Cardiac fibroblast (primary cell): ENCODE measurements at places on chromosomes 4 and X.
A peak's percentile ranks its signal among the peaks of the same experiment; 100 is the strongest.

- DNase-seq = no peak
Measured at GRCh38 chrX:1477801-1478458, 25.2 kb upstream of the ASMTL start.

DNA sequence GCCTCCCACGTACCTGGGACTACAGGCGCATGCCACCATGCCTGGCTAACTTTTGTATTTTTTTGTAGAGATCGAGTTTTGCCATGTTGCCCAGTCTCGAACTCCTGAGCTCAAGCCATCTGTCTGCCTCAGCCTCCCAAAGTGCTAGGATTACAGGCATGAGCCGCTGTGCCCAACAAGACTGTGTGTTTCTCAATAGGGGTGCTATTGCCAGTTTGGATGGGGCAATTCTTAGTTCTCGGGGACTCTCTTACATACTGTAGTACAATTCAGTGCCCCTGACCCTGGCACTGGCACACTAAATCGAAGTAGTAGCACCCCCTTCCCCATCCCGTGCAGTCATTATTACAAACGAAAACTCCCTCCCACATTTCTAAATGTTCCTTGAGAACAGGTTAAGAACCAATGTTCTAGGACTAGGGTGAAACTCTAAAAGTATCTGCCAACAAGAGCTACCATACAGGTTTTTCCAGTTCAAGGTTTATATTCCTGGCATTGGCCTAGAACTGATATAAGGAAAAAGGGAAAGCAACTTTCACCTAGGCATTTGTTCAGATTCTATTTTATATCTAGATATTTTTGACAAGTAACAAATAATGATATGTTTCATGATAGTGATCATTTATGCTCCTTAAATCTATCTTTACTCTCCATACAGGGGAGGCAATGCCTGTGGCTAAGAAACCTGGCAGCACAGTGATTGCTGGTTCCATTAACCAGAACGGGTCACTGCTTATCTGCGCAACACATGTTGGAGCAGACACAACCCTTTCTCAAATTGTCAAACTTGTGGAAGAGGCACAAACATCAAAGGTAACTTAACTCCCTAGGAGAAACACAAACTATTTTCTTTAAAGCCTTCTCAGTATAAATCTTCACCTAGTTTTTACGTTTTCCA is 50.4 kb upstream of the PGAM4 start:
- no peak for DNase-seq

GRCh38 chrX:49003696-49004095 is 1.6 kb upstream of the GRIPAP1 start:
- no peak for DNase-seq

DNA sequence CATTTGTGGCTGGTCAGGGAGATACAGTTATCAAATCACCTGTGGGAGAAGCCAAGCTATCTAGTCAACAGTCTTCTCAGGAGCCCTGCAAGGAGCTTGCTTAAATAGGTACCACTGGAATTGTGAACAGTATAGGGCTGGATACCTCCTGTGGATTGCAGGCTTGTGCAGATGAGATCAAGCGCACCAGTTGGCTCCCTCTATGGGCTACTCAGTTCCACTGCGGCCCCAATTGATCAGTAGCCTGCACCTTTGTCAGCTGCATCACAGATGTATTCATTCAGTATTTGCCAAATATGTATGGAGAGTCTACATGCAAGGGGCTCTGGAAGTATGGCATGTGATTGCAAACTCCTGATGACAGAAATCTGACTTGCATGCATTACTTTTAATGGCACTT is 28.6 kb downstream of the TEX13A start:
- DNase-seq = peak; percentile 7

- DNase-seq = no peak
Measured at GRCh38 chr4:139214039-139214534, 37.1 kb upstream of the ELF2 start.

DNA sequence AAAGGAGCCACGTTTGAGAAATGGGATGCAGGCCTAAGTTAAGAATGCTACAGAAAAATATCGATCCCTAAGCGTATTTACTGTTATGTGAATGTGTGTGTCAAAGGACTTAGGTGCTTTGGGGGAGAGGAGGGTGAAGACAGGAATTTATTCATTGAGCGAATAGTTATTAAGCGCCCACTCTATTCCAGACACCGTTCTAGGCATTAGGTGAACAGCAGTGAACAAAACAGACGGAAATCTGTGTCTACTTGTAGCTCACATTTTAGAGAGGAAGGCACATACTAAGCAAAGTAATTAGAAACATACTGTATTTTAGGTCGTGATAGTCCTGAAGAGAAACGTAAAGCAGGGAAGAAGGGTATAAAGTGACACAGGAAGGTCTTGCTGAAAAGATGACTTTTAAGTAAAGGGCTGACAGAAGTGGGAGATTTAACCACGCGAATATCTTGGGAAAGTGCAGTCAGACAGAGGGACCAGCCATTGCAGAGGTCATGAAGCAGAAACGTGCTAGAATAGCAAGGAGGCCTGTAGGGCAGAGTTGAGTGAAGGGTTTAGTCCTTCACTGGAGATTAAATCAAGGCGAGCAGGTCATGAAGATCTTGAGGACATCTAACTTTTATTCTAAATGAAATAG is 541 bp downstream of the AIMP1 start:
- peak; percentile 14 for DNase-seq

DNA sequence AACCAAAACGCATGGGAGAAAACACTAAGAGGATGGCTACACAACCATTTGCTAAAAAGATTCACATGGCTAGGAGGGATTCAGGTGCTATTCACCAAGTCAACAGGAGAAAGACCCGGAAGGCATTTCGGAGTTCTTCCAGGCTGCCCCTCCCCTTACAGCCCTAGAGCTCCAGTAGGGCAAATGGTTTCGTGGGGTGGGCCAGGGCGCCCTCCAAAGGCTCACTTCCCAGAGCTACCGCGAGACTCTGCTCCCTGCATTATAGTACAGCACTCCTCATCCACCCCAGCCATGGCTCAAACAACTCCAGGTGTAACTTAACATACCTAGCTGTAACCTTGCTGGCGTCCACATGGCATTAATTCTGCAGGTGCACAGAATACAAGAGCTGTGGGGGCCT is 179.7 kb downstream of the SLC39A8 start:
- DNase-seq = no peak

DNA sequence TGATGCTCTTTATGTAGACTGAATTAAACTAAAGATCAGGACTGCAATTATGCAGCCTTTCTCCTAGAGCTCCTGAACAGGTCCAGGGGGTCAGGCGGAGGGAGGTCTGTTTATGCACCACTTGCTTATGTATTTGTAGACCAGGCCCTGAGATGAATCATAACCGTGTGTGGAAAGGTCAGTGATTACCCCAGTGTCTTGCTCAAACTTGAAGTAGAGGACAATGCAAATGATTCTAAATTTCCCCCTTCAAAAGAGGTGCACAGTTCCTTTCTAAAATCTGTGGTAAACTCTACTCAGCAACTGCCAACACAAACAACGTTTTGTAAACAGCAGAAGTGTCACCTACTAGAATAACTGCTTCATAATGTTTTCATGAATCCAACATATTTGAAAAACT is 13.0 kb upstream of the TBC1D9 start:
- no peak for DNase-seq

DNA sequence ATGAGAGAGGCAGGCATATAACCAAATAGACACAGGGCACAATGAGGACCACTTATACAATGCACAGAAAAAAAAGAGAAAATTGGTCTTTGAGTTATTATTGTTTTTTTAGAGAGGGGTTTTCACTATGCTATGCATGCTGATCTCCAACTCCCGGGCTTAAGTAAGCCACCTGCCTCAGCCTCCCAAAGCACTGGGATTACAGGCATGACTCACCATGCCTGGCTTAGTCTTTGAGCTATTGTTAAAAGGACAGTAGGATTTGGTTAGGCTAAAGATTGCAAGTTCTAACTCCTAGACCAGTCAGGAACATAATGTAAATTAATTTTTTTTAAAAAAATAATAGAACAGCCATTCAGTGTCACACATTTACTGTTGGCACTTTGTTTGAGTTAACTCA is 340.1 kb downstream of the GPAT3 start:
- DNase-seq = peak; percentile 41

DNA sequence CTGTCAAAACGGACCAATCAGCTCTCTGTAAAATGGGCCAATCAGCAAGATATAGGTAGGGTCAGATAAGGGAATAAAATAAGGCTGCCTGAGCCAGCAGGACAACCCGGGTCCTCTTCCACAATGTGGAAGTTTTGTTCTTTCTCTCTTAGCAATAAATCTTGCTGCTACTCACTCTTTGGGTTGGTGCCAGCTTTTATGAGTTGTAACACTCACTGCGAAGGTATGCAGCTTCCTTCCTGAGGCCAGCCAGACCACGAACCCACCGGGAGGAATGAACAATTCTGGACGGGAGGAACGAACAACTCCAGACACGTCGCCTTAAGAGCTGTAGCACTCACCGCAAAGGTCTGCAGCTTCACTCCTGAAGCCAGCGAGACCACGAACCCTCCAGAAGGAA is 287.8 kb downstream of the RAPGEF2 start:
- DNase-seq = peak; percentile 99

- no peak for DNase-seq
Measured at GRCh38 chr4:59838236-59838635, 1361.9 kb upstream of the ADGRL3 start.

GRCh38 chrX:19810802-19811201 is 76.6 kb downstream of the SH3KBP1 start:
- DNase-seq = peak; percentile 54

GRCh38 chr4:3484057-3484973 is 21.2 kb downstream of the DOK7 start:
- no peak for DNase-seq

DNA sequence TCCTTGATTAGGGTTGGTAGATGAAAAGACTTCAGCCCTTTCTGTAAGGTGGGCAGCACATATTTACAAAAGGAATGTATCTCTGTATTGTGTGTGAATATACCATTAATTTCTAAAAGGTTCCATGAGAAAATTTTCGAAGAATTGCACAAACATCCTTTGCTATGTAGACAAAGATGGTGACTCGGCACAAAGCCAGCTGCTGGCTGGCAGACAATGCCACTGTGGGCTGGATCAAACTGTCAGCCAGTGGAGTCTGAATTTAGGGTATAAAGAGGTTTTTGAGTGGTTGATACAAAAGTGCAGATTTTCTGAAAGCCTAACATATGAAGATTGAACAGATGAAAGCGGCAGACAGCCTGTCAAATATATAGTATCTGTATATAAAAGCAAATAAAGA is 5.6 kb upstream of the TXK start:
- peak; percentile 28 for DNase-seq

DNA sequence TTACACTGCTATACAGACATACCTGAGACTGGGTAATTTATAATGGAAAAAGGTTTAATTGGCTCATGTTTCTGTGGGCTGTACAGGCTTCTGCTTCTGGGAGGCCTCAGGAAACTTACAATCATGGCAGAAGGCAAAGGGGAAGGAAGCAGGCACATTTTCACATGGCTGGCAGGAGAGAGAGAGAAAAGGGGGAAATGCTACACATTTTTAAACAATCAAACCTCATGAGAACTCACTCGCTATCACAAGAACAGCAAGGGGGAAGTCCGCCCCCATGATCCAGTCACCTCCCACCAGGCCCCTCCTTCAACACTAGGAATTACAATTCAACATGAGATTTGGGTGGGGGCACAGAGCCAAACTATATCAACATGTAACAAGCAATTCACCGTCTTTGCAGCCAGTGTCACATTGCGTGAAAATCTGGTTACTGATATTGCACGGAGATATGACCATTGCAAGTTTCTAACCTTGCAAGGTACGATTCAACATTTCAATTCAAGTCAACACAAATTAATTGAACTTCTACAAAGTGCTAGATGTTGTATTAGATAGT is 61.7 kb upstream of the RELL1 start:
- no peak for DNase-seq

GRCh38 chr4:111046811-111047210 is 423.9 kb upstream of the PITX2 start:
- no peak for DNase-seq

DNA sequence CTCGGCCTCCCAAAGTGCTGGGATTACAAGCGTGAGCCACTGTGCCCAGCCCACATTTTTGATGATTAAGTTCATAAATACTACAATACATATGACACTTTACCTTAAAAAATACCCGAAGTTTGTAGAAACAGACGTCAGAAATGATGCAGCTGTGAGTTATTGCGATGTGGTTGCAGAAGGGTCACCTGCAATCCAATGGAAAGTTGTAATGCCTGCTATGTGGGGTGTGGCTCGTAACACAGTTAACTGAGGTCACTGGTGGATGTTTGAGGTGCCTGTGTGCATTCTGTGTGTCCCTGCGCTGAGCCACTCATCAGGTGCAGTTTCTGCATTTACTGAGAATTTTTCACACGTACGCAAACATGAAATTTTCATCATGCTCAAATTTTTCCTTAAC is 64.1 kb downstream of the ANXA5 start:
- DNase-seq = no peak

GRCh38 chr4:174873931-174874330 is 44.2 kb upstream of the ADAM29 start:
- DNase-seq = no peak

GRCh38 chr4:185138161-185138560 is 4.9 kb upstream of the SLC25A4 start:
- no peak for DNase-seq

DNA sequence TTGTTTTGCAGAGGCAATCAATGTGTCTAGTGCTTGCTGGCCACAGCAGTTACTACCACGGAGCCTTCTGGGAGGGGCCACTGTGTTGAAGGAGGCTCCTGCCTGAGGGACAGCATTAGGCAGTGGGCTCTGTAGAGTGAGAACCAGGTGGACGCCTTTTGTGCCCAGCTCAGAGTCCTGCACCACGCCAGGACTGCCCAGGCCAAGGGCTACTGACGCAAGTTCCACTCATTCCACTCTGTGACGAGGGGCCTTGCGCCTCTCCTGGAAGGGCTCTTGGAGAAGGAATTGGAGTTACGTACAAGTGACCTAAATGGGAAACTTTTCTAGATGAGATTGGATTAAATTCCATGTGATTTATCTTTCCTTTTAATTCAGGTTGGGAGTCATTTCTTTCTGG is 102.8 kb upstream of the MAGEE2 start:
- DNase-seq = no peak

GRCh38 chrX:24153178-24153795 is 3.8 kb downstream of the ZFX start:
- DNase-seq = no peak

DNA sequence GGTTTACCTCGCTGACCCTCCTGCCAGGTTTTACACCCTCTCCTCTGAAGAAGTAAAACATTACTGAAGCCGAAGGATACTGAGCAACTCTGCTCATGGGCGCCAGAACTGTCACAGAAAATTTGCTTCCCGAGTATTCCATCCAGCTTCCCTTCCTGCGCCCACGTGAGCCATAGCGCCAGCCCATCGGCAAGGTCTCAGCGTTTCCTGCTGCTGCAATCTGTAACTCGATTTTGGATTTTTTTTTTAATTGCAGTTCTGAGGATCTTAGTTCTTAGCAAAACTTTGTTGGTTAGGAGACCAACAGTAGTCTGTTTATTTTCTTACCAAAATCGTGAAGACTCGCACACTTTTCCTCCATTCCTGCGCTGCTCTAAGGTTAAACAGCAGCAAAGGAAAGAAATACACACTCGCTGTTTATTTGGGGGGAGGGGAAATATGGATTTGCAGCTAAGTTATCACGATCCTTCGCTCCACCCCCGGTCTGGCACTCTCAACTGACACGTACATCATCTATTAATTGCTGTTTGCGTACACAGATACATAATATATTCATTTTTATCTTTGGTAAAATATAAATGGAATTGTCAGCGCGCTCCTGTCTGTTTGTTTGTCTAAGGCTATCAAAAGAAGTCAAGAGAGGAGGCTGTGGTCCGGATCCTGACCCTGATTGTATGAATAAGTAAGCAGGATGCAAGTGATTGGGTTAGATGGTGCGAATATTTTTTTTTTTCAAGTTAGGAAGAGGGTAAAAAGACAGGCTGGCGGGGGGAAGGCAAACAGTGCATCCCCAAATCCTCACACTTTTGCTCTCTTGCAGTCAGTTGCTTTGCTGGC is at the start of gene TLL1:
TLL1 (plus strand) TSS at position 777 of the 837 bp plus-strand sequence. CDS start 668 bp downstream, outside the sequence.
- peak; percentile 38 for DNase-seq
